Heart left ventricle (tissue), 16 donors: ENCODE measurements at places on chromosomes 6 and 20.

DNA sequence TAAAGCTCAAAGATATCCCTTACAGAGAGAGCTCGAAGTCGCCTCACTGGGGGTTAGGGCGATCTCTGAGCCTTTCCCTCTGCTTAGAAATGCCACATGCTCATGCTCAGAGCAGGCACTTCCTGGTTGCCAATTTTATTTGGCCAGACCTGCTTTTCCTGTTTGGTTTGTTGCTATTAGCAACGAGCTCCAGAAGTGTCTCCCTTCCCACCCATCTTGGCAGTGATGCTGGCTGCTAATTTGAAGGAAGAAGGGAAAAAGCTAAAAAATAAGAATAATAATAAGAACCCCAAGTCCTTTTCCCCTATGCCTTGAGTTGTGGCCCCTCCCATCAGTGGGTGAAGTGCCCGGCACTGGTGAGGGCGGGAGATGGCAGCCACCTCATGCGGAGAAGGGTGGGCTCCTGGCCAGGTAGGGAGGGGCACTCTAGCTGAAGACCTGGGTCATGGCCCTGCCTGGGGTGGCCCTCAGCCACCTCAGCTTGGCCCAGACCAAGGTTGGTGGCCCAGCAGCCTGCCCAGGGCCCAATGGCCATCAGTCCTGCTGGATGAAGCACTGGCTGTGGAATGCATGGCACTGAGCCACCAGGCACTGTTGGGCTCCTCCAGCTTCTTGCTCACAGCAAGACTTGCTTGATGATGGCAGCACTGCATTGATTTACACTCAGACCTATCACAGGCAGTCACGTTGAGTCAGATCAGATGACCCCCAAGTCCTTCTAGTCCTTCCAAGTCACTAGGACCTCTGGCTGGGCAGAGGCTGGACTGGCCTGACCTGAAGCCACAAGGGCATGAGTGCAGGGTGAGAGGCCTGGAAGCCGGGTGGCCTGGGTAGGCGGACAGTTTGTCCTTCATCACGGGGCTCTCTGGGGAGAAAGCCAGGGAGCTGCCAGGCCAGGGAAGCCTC, 79.0 kb downstream of the SYNJ2 start:
- DNase-seq, result peak; percentile 79

- peak; percentile 58 for DNase-seq
Observed at GRCh38 chr6:36822506-36823269, 16.6 kb downstream of the CPNE5 start.

DNA sequence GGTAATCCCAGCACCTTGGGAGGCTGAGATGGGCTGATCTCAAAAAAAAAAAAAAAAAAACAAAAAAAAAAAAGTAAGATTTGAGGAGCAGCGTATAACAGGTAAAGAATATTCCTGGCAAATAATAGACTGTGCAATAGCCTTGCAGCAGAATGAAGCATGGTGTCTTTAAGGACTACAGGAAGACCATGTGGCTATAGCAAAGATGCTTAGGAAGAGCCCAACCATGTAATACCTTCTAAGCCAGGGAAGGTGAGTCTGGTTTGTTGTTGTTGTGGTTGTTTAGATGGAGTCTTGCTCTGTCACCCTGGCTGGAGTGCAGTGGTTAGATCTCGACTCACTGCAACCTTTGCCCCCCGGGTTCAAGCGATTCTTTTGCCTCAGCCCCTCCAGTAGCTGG, 14.3 kb upstream of the RBM39 start:
- no peak for DNase-seq

- no peak for DNase-seq
Observed at GRCh38 chr20:2221921-2222320, 73.9 kb upstream of the TGM3 start.

DNA sequence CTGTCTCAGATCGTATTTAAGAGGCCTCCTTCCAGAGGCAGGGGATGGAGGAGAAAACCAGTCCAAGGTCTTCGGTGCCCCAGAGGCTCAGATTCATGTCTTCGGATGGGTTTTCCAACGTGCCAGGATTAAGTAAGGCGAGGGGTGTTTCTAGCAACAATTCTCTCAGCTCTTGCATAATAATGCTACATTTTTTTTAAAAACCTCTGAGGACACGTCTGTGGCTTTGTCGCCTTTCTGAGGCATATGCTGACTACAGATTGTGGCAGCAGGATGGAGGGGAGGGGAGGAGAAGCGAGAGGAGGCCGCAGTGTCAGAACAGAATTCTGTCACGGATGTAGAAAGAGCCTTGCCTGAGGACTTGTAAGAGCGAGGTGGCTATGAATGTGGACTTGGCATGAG, 17.7 kb upstream of the CCDC167 start:
- no peak for DNase-seq

- DNase-seq, result no peak
Observed at GRCh38 chr6:68339488-68340131, 295.5 kb upstream of the ADGRB3 start.

- DNase-seq, result no peak
Observed at GRCh38 chr20:22861231-22861980, 173.7 kb upstream of the SSTR4 start.

GRCh38 chr6:39770446-39770845, 21.7 kb upstream of the DAAM2 start:
- no peak for DNase-seq

- no peak for DNase-seq
Observed at GRCh38 chr6:91081452-91082067, 494.7 kb upstream of the MAP3K7 start.

- DNase-seq, result no peak
Observed at GRCh38 chr6:133892813-133893691, 4.1 kb downstream of the TCF21 start.

GRCh38 chr6:37897321-37897720, 77.8 kb downstream of the ZFAND3 start:
- DNase-seq, result no peak

DNA sequence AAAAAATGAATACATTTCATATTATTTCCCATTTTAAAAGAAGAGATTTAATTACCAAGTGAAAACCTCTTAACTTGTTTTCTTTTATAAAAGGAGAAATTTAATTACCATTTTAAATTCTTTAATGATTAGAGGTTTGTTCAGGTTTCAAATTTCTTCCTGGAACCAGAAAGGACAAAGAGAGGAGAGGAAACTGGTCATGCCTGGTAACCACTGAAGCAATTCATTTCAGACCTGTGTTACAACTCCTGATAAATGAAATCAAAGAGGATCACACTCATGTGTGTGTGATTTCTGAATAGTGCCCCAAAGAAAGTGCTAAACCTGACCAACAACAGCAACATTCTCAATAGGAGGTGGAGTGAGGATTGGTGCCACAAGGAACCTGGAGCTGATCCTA, 12.6 kb upstream of the SLPI start:
- DNase-seq, result no peak

DNA sequence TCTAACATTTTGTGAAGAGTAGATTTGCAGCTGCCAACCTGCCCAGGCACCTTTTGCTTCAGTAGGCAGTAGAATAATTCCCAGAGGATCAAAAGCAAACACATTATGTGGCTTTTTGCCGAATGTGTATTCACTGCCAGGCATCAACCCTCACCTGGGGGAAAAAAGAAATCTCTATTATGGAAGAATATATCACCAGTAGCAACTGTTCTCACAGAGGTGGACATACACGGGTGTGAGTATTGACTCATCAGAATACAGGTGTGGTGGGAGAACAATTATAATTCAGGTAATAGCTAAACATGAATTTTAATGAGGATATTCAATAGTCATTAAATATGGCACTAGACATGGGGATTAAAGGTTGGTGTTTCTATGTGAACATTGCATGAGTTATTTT, 910.7 kb downstream of the TFAP2A start:
- no peak for DNase-seq

- DNase-seq, result no peak
Observed at GRCh38 chr20:25408170-25408547, 686 bp downstream of the GINS1 start.

GRCh38 chr6:147423111-147423510, 85.4 kb upstream of the SAMD5 start:
- DNase-seq, result no peak

- no peak for DNase-seq
Observed at GRCh38 chr20:50005471-50005981, 22.7 kb downstream of the SNAI1 start.

DNA sequence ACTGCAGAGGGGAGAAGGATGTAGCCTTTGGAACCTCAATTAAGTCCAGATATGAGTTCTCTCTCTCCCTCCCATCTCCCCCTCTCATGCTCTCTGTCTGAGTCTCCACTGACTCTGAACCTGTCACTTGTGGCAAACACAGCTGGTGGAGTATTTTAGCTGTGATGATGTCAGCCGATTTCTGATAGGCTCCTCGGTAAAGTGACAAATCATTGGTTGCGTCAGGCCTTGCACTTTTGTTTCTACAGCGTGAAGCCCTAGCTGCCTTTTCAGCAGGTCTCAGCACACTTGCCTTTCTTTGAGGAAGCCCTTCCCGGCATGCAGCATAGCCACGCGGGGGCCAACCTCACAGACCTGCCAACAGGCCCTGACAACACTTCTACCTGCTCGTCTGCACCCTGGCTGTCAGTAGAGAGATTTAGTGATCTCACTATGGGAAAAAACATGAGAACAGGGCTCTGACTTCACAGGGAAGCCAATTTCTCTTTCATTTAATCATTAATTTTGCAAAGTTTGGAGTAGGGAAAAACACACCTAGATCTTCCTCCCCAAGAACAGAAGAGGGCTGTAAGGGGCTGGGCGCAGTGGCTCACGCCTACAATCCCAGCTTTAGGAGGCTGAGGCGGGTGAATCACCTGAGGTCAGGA, 84.4 kb downstream of the GMPR start:
- no peak for DNase-seq

DNA sequence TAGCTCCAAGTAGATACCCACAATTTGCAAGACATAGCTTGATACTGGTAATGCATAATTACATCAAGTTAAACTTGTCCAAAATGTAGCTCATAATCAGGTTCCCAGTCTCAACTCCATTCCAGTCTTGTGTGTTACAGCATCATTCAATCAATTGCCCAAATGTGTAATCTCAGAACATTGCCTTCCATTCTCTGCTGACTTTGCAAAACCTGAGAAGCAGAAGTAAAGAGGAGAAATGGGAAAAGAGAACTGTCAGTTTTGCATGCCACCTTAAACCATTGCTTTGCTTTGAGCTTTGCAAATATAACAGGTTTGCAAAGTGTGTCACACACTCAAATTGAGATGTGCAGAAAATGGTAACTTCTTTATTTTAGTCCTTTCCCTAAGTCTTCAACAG, 40.3 kb upstream of the CNKSR3 start:
- DNase-seq, result no peak

DNA sequence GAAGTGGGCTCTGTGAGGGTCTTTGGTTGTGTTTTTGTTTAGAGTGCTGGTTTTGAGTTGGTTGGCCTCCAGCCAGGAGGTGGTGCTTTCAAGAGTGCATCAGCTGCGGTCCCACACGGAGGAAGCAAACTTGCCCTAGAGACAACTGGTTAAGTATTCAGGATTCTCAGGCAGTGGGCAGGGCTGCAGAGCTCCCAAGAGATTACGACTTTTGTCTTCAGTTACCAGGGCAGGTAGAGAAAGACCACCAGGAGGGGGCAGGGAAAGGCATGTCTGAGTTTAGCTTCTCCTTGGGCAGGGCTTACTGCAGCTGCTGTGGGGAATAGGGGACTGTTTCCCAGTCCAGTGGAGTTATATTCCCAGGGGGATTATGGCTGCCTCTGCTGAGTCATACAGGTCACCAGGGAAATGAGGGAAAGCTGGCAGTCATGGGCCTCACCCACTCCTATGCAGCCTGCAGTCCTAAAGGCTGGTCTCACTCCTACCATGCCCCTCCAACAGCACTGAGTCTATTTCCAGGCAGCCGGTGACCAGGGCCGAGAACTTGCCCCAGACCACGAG, 64.3 kb downstream of the TTI1 start:
- DNase-seq, result no peak

- DNase-seq, result no peak
Observed at GRCh38 chr6:4671587-4672115, 104.6 kb upstream of the CDYL start.

GRCh38 chr6:29236634-29237033, 64.9 kb upstream of the OR14J1 start:
- no peak for DNase-seq

GRCh38 chr6:146355521-146356100, 188.0 kb upstream of the RAB32 start:
- DNase-seq, result no peak

GRCh38 chr20:33858666-33859065, 47.5 kb downstream of the CHMP4B start:
- DNase-seq, result no peak

DNA sequence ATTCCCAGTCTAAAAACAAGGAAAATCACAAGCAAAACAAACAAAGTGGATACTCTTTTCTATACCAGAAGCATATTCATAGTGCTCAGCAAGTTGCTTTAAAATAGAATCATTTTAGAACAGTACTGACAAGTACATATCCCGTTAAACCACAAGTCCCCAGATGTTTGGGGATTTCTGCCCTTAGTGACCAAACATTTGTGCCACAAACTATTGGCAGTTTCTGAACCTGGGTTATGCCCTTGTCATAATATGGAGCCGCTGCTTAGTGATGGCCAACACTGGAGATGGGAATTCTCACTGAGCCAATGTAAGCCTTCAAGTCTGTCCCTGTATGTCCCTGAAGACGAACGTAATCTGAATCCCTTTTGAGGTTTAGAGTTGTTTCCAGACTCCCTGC, 436.7 kb upstream of the JAG1 start:
- DNase-seq, result no peak

DNA sequence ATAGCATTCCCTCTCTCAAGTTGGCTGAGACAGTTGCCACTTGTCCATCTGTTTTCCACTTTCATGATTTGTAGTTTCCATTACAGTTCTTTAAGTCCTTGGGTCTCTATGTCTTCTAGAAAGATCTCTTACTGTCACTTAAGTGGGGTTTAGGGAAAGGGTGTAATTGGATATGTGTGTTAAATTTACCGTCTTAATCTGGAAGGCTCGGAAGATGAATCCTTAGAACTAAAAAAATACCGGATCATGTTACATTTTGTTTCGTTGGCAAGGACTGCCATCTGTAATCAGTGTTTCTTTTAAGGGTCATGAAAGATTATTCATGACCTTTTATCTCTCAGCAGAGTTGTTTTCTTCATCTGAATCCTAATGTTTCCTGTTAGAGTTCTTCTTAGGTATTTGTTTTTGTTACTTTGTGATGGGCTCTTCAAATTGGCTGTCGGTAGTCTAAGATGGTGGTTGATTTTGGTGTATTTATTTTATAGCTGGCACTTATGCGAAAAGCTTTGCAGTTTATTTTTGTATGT, 21.8 kb upstream of the BTBD3 start:
- no peak for DNase-seq

GRCh38 chr6:27687154-27688013, 214.5 kb upstream of the ZNF184 start:
- peak; percentile 84 for DNase-seq

GRCh38 chr20:44079291-44079690, 107.7 kb downstream of the JPH2 start:
- DNase-seq, result no peak

GRCh38 chr6:105746509-105746908, 339.6 kb upstream of the PRDM1 start:
- no peak for DNase-seq

DNA sequence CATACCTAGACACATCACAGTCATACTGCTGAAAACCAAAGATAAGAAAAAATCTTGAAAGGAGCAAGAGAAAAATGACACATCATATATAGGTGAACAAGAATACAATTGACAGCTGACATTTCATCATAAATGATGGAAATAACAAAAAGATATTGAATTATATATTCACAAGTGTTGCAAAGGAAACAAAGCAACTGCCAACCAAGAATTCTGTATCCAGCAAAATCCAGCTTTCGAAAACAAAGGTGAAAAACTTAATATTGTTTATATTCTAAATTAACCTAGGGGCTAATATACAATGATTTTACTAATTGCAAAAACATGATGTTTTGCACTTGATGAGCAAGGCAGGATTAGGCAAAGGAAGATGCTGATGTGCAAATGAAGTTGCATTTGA, 84.3 kb downstream of the MOXD1 start:
- DNase-seq, result no peak
